ENCODE measurements at places on chromosomes 12 and 14. TPM values are rescaled to one million over a fixed set of nuclear protein-coding genes. Genes with fewer than 3 reads are reported as not detected.

Gene PTHLH
- total RNA-seq, result 0.78 TPM

Gene HELB
- total RNA-seq, result 2.9 TPM

Gene C12orf60
- total RNA-seq, result 1.8 TPM

Gene GYS2
- not detected for total RNA-seq

Gene RPL10L
- not detected for total RNA-seq

Gene FBLN5
- 52.1 TPM for total RNA-seq

Gene PRPF40B
- 6.3 TPM for total RNA-seq

Gene MNAT1
- 14.0 TPM for total RNA-seq

Gene FOXN4
- total RNA-seq, result not detected

Gene OR10AD1
- not detected for total RNA-seq

Gene RNFT2
- 1.3 TPM for total RNA-seq

Gene PMCH
- not detected for total RNA-seq

Gene ACOT4
- total RNA-seq, result 4.0 TPM

Gene HCAR3
- 0.33 TPM for total RNA-seq

Gene BCL2L14
- total RNA-seq, result 6.3 TPM

Gene ANAPC5
- 135 TPM for total RNA-seq

Gene GPR135
- 4.6 TPM for total RNA-seq

Gene KCNA1
- not detected for total RNA-seq

Gene DBX2
- total RNA-seq, result not detected

Gene FSCB
- under 0.01 TPM for total RNA-seq

Gene CSRP2
- 4.3 TPM for total RNA-seq

Gene CSAD
- 31.4 TPM for total RNA-seq

Gene MIP
- not detected for total RNA-seq

Gene GPRC5D
- not detected for total RNA-seq
